Esophagus squamous epithelium (tissue), 5 donors: ENCODE measurements at places on chromosomes 2 and 18.

- DNase-seq: no peak
These were observed 58.3 kb downstream of the SEPTIN10 start for GRCh38 chr2:109555346-109555900.

GRCh38 chr2:5540856-5541255, 151.3 kb upstream of the SOX11 start:
- DNase-seq: no peak

GRCh38 chr2:131493199-131493968, 1.2 kb upstream of the MZT2A start:
- no peak for DNase-seq

DNA sequence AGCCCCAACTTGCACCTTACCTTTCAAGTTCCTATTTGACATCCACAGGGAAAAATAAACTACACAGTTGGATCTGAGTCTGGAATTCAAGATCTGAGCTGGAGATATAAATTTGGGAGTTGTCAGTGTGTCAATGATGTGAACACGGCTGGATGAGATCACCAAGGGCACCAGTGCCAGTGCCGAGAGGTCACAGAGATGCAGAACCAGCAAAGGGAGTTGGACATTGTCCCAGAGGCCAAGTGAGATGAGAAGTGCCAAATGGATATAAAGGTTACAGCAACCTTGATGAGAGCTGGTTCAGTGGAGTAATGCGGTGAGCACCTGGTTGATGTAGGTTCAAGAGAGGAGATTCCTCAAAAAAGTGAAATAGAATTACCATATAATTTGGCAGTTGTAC, 24.8 kb downstream of the LRRFIP1 start:
- DNase-seq: no peak

- no peak for DNase-seq
These were observed 2.3 kb downstream of the IMPA2 start for GRCh38 chr18:11983592-11983991.

DNA sequence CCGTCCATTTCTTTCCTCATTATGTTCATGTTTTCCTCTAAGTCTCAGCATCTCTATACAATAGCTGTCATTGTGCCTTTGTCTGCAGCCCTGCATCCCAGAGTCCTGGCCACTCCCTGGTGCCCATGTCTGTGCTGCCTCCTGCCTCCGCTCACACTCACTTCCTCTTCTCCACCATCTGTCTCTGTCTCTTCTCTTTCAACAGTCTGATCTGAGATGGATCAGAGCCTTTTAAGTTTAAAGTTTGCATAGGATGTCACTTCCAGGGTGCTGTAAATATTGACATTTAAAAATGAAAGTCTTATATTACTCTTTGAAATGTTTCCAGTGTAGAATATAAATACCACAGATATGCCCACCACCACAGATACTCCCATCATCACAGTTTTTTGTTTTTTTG, 42.7 kb downstream of the UBE2F start:
- no peak for DNase-seq

DNA sequence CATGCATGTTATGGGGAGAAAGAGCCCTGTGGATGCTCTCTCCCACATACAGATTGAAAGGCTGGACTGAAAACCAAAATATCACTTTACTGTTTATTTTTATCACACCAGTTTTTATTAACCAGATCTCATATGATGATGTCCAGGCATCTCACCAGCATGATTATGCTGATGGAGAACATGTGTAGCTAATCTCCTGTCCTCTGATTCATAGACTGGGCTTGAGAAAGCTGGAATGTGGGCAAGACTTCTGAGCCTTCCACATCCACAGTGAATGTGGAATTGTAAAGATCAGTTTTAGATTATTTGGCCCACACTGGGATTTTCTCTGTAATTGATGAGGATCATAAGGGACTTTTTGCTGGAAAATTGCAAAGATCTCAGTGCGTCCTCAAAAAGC, 137.9 kb downstream of the ICOS start:
- DNase-seq: no peak

- no peak for DNase-seq
These were observed 96.0 kb downstream of the SMAD7 start for GRCh38 chr18:48854780-48855179.

- DNase-seq: no peak
These were observed at the start of gene TACR1 for GRCh38 chr2:75199428-75200011. Gene TACR1, minus strand, starts transcription at chr2:75199520. Its CDS starts 586 bp downstream, at chr2:75198934.

- DNase-seq: no peak
These were observed 3.0 kb downstream of the DPP4 start for GRCh38 chr2:162071001-162071400.

GRCh38 chr2:38115216-38116032, 39.5 kb upstream of the CYP1B1 start:
- peak; percentile 15 for DNase-seq

- no peak for DNase-seq
These were observed 165.7 kb downstream of the TWIST2 start for GRCh38 chr2:239013678-239013976.

GRCh38 chr18:53531187-53531586, 693.3 kb downstream of the MBD2 start:
- no peak for DNase-seq
